ENCODE measurements at places on chromosomes 16 and 17. TPM values are rescaled to one million over a fixed set of nuclear protein-coding genes. Genes with fewer than 3 reads are reported as not detected.

DNA sequence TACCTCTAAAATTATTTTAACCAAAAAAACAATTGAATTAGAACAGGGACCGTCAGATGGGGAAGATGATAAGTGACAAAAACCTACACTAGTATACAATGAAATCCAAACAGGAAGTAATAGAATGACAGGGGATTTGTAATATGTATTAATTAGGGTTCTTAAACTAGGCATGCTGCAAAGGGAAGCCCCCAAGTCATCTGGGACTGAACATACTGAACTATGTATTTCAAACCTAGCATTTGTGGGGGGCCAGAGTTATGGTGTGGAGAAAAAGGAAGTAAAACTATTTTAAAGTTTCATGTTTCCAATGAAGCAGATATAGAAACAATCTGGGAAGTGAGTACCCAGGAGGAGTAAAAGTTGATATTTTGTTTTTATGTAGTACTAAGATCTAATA is 133.2 kb upstream of the HS3ST3A1 start:
- no peak for DNase-seq

DNA sequence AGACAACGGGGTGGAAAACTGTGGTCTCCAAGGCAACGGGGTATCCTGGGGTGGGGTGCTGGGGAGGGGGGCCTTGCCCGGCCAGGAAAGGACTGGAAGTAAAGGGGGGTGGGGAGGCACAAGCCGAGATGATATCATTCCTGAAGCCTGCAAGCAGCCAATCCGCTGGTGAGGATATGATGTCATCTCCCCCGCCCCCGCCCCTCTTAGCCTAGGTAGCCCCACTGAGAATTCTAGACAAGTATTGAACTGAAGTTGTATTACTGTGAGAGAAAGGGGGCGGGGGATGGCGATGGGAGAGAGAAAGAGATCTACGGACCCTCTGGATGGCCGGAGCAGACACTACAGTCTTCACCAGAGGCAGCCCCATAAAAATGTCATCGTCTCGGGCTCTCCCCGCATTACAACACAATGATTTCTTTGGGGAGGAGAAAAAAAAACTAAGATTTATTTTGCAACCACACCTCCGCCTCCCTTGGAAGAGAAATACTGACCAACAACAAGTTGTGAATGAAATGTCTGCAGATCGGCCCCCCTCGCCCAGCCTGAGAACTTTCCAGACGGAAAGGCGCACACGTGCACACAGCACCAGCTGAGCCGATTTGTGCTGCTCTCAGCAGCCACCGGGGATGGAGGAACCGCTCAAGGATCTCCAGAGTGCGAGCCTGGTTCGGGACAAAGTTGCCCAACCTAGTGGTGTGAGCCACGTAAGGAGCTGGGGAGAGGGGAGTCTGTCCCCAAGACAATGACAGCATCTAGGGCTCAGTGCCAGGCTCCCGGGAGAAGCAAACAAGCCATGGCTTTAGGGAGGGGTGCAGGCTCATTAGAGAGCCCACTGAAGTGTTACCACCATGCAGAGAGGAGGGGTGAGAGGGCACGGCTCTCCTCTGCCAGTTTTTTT is 222.1 kb downstream of the SOX9 start:
- no peak for DNase-seq

DNA sequence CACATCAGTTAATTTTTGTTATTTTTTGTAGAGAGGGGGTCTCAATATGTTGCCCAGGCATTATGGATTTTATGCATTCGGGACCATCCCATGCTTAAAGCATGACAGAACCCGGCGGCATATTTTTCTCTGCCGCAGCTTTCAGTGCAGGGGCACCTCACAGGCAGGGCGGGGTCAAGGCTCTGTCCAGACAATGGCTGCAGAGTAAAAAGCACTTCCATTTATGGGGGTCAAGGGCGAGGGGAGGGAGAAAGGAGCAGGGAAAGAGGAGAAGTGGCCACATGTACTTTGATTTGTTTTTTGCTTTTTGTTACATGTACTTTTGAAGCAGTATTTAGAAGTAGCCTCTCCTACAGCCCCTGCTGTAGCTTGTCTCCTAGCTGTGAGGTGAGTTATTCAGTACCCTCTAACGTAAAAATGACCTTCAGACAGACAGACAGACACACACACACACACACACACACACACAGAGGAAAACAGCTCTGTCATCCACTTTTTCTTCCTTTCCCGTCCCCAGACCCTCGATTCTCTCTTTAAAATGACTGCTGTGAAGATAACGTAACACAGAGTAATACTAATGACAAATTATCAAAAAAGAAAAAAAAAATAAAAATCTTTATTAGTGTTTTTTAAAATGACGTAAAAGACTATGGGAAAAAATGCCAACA is 856 bp upstream of the SCPEP1 start:
- DNase-seq = no peak

DNA sequence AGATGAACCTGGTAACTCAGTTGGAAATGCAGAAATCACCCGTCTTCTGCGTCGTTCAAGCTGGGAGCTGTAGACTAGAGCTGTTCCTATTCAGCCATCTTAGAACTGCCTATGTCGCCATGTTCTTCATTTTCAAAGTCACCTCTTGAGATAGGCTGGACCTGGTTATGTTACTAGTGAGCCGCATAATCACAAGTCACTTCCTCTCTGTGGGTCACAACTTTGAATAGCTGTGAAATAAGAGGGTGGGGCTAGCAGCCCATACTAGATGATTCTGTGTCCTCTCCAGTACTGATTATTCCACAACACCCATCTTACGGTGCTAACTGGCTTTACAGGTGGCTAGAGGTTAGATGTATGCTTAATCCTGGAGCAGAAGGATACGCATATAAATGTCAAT is 74.2 kb downstream of the VPS53 start:
- DNase-seq = no peak

GRCh38 chr16:70648606-70649005 is 2.2 kb downstream of the IL34 start:
- no peak for DNase-seq

- peak; percentile 45 for DNase-seq
These were observed 5.9 kb downstream of the LITAFD start for GRCh38 chr16:8887952-8888560.

DNA sequence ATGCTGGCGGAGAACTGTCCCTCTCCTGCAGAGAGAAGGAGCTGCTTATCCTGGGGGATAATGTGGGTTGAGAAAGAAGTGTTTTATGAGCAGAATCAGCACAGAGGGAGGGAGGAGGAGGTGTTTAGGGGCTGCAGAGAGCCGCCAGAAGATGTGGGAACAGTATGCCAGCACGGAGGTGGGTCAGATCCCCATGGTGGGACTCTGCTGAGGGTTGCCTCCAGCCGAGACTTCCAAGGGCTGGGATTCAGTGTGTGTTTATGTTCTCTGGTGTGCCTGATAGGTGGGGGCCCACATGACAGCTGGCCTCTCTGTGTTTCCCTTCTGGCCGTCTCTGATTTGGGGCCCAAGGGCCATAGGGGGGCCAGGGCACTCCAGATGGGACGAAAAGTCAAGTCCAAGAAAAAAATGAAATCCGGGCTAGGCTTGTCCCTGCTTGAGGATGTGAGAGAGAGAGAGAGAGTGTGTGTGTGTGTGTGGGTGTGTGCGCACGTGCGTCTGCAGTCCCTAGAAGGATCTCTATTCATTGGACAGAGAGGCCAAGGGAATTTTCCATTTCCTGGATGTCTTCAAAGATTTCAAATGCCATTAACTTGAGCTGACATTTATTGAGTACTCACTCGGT is 21.6 kb downstream of the PRKCB start:
- no peak for DNase-seq

DNA sequence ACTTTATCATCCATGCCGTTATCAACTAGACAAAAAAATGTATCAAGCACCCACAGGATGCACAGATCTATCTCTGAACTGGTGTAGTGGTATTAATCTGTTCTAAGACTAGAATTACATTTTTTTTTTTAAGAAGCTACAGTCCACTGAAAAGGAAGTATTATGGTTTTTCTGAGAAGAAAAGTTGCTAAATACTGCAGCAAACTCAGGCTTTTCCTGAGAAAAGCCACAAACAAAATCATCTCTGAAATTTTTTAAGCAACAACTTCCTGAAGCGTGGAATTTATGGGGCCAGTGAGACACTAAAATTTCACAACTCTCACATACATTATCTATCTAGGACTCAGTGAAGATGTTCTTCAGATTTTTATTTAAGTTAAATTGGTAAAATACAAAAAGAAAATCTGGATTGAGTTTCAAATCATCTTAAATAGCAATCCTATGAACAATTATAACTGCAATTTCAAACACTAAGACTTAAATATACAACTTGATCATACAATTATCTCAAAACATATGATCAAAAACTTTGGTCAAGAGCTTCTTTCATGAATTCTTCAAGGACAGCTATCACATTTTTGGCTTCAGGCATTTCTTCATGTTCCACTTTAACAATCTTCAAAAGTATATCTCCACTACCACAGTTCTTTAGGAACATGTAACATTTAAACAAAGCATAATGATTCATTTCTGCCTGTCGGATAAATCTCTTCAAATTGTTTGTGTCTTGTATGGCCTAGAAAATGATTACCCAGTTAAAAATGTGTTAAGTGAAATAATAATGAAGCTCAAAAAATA is 10.5 kb downstream of the C17orf75 start:
- no peak for DNase-seq

DNA sequence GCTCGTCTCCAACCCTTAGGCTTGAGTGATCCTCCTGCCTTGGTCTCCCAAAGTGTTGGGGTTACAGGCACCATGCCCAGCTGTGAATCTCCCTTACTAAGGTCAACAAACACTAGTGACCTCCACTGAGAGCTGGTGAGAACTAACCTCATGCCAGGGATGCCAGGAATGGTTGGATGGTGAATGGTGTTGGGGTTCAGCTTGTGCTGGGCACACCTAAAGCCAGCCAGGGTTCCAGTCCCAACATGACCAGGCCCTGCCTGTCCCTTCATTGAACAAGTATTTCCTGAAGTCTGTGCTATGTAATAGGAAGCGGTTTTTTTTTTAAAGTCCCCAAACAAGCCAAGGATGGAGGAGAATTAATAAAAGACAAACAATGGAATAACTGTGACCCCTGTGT is 56.0 kb upstream of the TOB1 start:
- DNase-seq = no peak

GRCh38 chr16:79658301-79659033 is 57.9 kb upstream of the MAF start:
- DNase-seq = peak; percentile 75

DNA sequence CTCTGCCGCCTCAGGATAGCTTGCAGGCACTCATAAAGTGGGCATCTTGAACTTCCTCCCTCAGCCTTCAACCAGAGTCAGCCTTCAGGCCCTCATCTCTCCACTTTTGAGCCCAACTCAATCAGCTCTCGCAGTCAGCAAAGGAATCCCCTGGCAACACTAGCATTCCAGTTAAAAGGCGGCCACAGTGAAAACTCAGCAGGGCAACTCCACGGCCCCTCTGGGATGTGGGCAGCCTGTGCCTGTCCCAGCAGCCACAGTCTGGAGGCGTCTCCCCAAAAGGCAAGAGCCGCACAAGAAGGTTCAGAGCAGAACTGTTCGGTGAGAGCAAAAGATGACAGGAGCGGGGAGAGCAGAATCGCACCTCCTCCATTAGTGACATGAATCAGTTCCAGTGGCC is 9.0 kb downstream of the TMEM11 start:
- no peak for DNase-seq

GRCh38 chr16:58196898-58197313 is 1.0 kb downstream of the CSNK2A2 start:
- peak; percentile 7 for DNase-seq

DNA sequence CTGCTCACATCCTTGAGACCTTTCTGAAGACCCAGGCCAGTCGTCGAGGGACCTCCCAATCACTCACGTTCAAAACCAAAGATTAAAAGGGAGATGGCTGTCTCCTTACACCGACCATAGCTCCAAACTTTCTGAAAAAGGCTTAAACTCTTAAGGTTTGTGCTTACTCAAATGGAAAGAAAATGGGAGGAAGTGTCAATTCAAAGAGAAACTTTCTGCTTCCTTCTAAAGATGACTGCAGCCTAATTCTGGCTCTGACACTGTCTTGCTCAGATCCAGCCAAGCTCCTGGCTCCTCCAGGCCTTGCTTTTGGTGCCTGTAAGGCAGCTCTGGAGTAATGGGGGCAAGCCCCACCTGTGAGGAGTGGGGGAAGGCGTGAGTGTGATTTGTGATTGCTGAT is 54.9 kb upstream of the WSB1 start:
- no peak for DNase-seq

GRCh38 chr17:14298221-14298946 is 2.5 kb upstream of the HS3ST3B1 start:
- no peak for DNase-seq

GRCh38 chr17:49528966-49529365 is 33.9 kb downstream of the NGFR start:
- no peak for DNase-seq

GRCh38 chr17:6521586-6521985 is 34.8 kb downstream of the PITPNM3 start:
- DNase-seq = no peak

DNA sequence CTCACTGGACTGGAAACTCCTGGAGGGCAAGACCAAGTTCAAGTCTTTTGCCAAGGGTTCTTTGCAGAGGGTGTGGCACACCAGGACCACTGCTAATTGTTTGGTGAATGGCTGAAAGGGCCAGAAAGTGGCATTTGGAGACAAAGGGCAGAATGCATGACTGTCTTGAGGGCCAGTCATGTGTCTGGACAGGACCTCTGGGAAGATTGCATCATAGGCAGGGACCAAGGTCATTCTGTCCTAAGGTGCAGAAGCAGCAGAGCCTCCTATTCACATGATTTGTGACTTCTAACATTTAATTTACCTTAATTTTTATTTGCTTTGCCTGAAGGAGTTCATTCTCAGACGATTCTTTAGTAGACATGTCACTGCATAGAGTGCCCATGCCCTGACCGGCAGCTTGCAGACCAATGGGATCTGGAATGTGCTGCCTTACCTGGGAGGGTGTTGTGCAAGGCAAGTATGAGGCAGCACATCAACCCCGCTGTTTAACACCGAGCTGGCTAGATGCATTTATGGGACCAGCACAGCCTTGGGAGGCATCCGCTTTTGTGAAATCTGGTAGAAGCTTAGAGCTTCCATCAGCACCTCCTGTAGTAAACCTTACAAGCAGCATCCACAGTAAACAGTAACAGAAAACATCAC is 62.3 kb upstream of the MAF start:
- DNase-seq = no peak

Gene LRRC46
- not detected for total RNA-seq

Gene CEP295NL
- total RNA-seq = 0.44 TPM

Gene PMP22
- total RNA-seq = 111 TPM

Gene AANAT
- total RNA-seq = 0.84 TPM

Gene SLC22A31
- 1.6 TPM for total RNA-seq

Gene PRAC1
- total RNA-seq = not detected

Gene SNX20
- total RNA-seq = not detected

Gene ZNF646
- 6.2 TPM for total RNA-seq

All from hepatocyte (in vitro differentiated cells).